ENCODE measurements at places on chromosomes 3 and 15.

- DNase-seq = no peak
Measured at GRCh38 chr3:177058648-177059047, 138.6 kb downstream of the TBL1XR1 start.

GRCh38 chr3:80227216-80227615 is 459.4 kb upstream of the ROBO1 start:
- no peak for DNase-seq

- DNase-seq = no peak
Measured at GRCh38 chr15:85350395-85350794, 30.0 kb upstream of the AKAP13 start.

GRCh38 chr3:16741103-16741758 is 136.0 kb upstream of the DAZL start:
- no peak for DNase-seq

DNA sequence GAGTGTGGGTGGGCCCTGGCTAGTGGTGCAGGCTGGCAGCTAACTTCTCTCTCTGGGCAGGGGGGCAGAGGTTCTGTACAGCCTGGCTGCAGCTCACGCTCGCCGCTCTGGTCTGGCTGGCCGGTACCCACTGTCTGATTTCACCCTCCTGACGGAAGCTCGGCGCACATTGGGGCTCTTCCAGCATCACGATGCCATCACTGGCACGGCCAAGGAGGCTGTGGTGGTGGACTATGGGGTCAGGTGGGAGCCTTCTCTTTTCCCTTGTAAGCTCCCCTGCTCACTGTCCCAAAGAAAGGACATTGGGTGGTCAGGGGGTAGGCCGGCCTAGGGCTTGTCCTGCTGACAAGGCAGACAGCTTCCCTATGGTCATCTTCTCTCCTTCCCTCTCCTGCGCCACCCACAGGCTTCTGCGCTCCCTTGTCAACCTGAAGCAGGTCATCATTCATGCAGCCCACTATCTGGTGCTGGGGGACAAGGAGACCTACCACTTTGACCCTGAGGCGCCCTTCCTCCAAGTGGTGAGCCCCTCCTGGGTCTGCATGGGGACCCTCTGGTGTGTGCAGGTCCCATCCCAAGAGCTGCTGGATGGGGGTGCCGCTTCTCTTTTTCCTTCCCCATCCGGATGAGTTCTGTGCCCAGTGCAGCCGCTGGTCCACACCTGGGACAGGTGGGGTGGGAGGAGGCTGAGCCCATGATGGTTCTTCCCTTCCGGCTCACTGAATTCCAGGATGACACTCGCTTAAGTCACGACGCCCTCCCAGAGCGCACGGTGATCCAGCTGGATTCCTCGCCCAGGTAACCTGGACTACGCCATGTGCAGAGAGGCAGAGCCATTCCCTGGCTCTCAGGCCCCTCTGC is 7.6 kb downstream of the MAN2A2 start:
- no peak for DNase-seq

GRCh38 chr3:167700926-167701325 is 33.8 kb downstream of the PDCD10 start:
- DNase-seq = no peak

GRCh38 chr3:52453496-52454249 is at the start of gene TNNC1:
TSS of gene TNNC1 (minus strand) at chr3:52454041. CDS start at chr3:52454015, 26 bp downstream.
- no peak for DNase-seq

DNA sequence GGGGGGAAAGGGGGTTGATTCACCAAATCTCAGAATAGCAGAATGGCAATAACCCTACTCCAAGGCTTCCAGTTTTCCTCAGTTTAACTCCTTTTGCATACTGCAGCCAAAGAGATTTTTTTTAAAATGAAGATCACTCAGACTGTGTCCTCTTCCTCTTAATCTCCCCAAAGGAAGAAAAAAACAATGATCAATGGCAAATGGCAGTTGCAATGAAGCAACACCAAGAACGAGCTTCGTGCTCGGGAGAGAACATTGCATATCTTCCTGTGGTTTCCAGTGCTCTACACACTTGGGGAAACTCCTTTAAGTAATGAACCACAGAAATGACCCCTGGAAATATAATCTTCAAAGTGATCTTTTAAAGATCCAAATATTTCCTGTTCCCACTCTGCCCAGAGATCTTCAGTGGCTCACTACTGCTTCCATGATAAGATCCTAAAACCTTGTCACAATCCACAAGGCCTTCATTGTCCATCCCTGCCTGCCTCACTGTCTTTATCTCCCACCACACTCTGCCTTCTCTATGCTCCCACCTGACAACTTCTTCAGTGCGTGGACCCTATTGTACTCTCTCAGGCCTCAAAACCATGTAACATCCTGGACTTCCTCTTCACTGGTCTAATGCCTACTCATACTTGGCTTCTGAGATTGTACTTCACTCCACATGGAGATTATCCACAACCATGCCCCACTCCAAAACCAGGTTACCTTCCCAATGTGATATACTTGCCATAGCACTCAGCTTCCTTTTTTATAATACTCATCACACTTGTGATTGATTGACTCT is 394.8 kb downstream of the FHIT start:
- no peak for DNase-seq

- DNase-seq = no peak
Measured at GRCh38 chr3:8166014-8166413, 335.6 kb upstream of the LMCD1 start.

- no peak for DNase-seq
Measured at GRCh38 chr3:183892610-183893214, 8.0 kb upstream of the PARL start.

DNA sequence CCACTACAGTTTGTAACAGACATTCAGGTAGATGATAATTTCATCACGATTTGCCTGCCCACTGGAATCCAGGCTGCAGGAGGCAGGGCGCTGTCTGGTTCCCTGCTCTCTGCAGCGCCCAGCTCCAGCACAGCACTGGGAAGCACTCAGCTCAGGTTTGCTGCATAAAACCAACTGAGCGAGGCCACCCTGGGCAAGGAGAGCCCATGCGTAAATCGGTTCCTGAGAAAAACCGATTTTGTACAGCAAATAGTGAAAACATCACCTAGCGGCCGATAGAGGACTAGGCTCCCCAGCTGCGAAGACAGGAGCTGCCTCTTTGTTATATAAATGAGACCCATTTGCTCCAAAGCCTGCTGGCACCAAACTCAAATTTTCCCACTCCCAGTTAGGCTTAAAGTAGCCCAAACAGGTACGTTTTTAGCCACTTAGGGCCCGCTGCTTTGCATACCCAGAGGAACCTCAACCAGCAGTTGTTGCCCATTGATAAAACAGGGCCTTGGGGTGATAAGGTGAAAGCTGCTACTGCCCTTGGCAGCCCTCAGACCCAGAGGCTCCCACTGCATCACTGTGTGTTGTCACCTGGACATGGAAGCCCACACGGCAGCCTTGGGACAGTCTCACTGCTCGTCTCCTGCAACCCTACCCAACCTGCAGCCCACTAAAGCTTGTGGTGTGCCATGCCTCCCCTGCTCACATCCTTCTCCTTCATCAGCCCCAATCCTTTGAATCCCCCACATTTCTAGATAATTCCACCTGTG is 47.5 kb downstream of the ALDH1L1 start:
- no peak for DNase-seq

GRCh38 chr3:159229116-159229680 is 427.3 kb downstream of the MFSD1 start:
- DNase-seq = no peak

- DNase-seq = no peak
Measured at GRCh38 chr15:98292442-98293240, 332.1 kb downstream of the ARRDC4 start.

DNA sequence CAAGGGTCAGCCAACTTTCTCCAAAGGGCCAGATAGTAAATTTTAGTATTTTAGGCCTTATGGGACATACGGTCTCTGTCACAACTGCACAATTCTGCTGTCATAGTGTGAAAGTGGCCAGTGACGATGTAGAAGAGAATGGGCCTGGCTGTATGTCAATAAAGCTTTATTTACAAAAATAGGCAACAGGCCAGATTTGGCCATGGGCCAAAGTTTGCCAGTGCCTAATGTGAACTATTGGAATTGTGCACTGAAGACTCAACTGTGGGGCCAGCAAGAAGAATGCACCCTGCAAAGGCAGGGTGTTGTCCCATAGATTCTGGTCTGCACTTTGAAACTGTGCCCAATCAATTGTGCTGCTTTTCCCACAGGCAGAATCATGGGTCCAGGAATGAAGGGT is 69.4 kb upstream of the PRR23E start:
- no peak for DNase-seq

DNA sequence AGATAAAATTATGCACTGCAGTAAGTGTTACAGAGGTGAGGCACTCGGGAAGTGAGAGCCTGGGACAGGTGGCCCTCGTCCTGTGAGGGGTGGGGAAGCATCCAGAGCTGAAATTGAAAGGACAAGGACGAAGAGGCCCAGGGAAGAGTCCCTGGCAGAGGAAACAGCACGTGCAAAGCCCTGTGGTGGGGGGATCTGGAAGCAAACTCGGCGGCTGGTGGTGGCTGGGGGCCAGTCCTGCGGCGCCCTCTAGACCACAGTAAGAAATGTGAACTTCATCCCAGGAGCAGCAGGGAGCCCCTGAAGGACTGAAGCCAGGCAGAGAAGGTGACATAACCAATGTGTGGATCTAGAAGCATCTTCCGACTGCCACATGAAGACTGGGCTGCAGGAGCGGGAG is 42.8 kb downstream of the GRIP2 start:
- DNase-seq = no peak

GRCh38 chr3:156598413-156598812 is 43.5 kb upstream of the SSR3 start:
- no peak for DNase-seq

DNA sequence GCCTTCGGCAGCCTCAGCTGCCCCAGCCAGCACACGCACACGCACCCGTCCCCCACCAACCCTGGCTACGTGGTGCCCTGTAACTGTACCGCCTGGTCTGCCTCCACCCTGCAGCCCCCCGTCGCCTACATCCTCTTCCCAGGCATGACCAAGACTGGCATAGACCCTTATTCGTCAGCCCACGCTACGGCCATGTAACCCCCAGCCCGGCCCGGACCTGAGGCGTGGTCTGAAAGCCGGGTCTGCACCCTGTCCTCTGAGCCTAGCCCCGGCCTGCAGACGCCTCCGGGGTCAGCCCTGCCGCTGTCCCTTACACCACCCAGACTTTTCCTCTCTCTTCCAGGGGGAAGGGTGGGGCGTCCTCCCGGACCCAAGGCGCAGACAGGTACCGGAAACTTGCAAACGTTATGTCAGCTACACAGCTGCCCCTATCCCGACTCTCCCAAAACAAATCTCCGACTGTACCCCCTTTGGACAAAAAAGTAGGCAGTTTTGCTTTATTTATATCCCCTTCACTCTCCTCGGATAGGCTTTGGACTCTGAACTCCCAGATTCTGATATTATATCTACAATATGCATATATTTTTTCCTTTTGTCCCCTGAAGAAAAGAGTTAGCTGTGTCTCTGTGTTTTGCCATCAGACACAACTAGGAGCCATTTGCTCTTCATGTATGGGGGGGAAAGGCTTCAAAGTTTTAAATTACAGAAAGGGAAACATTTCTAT is 1.4 kb downstream of the SOX14 start:
- no peak for DNase-seq

GRCh38 chr15:55742498-55742926 is 440 bp downstream of the PRTG start:
- DNase-seq = no peak

DNA sequence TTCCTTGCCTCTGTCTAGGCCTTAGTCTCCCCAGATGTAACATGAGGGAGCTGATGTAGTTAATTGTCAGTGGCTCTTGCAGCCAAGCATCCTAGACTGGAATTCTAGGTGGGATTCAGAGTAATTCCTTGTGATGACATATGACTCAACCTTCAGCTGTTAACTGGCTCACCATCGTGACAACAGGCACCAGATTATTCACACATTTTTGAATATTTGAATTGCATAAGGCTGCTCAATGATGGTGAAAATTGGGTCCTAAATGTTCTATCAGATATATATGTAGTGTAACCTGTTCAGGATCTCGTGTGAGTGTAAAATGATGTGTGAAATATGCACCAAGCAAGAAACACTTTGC is 405.1 kb downstream of the LPP start:
- no peak for DNase-seq

DNA sequence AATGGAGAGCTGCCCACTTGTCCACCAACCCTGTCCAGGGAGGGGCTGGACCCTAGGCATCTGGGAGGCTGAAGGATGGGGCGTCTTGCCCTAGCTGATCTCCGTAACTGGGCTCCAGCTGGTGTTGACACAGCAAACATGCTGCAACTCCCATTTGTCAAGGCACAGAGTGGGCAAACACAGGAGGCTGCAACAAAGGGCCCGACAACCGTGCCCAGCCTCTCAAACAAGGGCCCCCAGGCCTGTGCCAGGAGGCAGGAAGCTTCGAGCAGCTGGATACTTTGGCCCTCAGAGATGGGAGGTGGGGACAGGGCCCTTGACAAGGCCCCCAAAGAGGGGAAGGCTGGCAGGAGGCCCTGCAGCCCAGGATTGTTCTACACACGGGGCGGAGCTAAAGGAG is 64.2 kb upstream of the TMEM115 start:
- no peak for DNase-seq

DNA sequence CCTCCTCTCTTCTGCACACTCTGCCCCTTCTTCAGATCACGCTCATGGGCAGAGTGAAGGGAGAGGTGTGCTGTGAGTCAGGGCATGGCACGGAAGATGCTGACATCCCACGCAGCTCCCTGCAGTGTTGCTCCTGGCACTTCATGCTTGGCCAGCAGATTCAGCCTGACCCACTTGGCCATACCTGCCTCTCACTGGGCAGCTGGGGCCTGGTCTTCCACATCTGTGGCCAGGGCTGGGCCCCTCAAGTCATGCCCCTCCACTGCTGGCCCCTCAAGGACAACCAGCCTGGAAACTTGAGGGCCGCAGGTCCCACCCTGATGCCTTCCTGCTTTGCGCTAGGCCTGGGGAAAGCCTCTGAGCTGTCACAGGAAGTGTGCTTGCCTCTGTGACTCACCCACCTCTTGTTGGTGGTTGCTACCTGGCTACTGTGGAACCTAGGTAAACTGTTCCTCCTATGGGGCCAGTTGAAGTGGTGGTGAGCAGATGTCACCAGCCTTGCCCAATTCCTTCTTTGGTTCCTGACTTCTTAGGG is 48.7 kb downstream of the BSN start:
- DNase-seq = no peak

GRCh38 chr3:161540594-161540993 is 44.0 kb downstream of the OTOL1 start:
- DNase-seq = no peak

- DNase-seq = no peak
Measured at GRCh38 chr3:101861789-101862415, 12.6 kb downstream of the NFKBIZ start.

GRCh38 chr3:149895339-149895738 is 75.4 kb downstream of the PFN2 start:
- DNase-seq = no peak

- DNase-seq = no peak
Measured at GRCh38 chr15:60536314-60536713, 57.4 kb upstream of the ICE2 start.

GRCh38 chr3:79354179-79354688 is 413.6 kb downstream of the ROBO1 start:
- no peak for DNase-seq

DNA sequence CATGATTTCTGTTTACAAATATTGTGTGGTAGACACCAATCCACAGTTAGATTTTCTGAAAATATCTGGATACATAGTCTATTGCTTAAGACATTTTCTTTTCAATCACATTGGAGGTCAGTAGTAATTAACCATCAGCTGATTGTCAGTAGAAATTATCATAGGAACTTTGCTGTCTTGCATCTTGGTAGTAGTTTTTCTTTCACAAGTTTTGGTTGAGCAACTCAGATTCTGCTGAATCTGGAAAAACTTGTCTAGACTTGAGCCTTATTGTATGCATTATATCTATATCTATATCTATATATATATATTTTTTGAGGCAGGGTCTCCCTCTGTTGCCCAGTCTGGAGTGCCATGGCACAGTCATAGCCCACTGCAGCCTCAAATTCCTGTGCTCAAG is 4.0 kb downstream of the RAB11A start:
- no peak for DNase-seq

Measured in DMS 273 treated with DMSO at 0.1 percent for 48 hours (cell line).